IMR-90 (cell line): ENCODE measurements at places on chromosomes 3 and 15. TPM values are rescaled to one million over a fixed set of nuclear protein-coding genes. Genes with fewer than 3 reads are reported as not detected.

SKOR1 gene
- total RNA-seq, result not detected in 2 replicates

PROS1 gene
- total RNA-seq, result 1.6 and 2.5 TPM in 2 replicates

HES1 gene
- 3.6 and 8.3 TPM in 2 replicates for total RNA-seq

FSTL1 gene
- 1,097 and 1,642 TPM in 2 replicates for total RNA-seq

PAQR5 gene
- total RNA-seq, result 2.7 and 3.3 TPM in 2 replicates

CP gene
- 0.28 TPM in 1 of 2 replicates, not detected in the other for total RNA-seq

TRH gene
- total RNA-seq, result not detected in 2 replicates

UBA3 gene
- total RNA-seq, result 64.3 and 77.2 TPM in 2 replicates

LTF gene
- total RNA-seq, result not detected in 2 replicates

DPPA2 gene
- not detected in 2 replicates for total RNA-seq

SAMMSON gene
- not detected in 2 replicates for total RNA-seq
